ENCODE measurements at places on chromosomes 2 and 18.

GRCh38 chr2:1865716-1866234 lies 121.5 kb upstream of the PXDN start:
- no peak for DNase-seq

GRCh38 chr2:201130524-201131186 lies 14.7 kb downstream of the CFLAR start:
- no peak for DNase-seq

- DNase-seq, result no peak
Observed at GRCh38 chr2:47503481-47504070, 100.6 kb downstream of the MSH2 start.

DNA sequence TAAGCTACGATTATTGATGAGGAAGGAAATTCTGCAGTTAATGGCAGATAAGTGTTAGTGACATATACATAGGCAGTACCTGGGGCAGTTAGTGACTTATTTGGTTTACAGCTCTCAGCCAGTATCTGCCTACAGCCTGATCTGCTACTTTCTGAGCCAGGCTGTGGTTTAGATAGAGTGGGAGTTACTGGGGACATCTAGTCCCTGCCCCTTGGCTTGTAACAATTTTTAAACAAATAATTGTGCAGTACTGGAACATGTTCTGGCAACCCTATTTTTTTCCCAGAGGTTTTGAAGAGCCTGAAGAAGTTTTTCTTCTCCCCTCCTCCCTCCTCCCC lies 2.3 kb downstream of the KIF5C start:
- DNase-seq, result no peak

- no peak for DNase-seq
Observed at GRCh38 chr2:25173719-25174118, 5.3 kb upstream of the POMC start.

Measured in stimulated activated CD4-positive, alpha-beta T cell treated with anti-CD3 and anti-CD28 coated beads, Interleukin-1b, Interleukin-23, amount 100 ng/mL, for 4 hours (primary cell).